Spinal cord (tissue), 10 donors: ENCODE measurements at places on chromosomes 2 and 18. TPM values are rescaled to one million over a fixed set of nuclear protein-coding genes. Genes with fewer than 3 reads are reported as not detected.

Gene PSMG2
- polyA plus RNA-seq = 69.8 TPM

Gene C18orf54
- polyA plus RNA-seq = 5.8 TPM

Gene DSG1
- 0.17 TPM for polyA plus RNA-seq

Gene HK2
- polyA plus RNA-seq = 10.8 TPM

Gene SEMA4F
- 23.0 TPM for polyA plus RNA-seq
